Suppressor macrophage treated with lipopolysaccharide for 4 hours (primary cell): ENCODE measurements at places on chromosomes 2 and 18.
A peak's percentile ranks its signal among the peaks of the same experiment; 100 is the strongest.

DNA sequence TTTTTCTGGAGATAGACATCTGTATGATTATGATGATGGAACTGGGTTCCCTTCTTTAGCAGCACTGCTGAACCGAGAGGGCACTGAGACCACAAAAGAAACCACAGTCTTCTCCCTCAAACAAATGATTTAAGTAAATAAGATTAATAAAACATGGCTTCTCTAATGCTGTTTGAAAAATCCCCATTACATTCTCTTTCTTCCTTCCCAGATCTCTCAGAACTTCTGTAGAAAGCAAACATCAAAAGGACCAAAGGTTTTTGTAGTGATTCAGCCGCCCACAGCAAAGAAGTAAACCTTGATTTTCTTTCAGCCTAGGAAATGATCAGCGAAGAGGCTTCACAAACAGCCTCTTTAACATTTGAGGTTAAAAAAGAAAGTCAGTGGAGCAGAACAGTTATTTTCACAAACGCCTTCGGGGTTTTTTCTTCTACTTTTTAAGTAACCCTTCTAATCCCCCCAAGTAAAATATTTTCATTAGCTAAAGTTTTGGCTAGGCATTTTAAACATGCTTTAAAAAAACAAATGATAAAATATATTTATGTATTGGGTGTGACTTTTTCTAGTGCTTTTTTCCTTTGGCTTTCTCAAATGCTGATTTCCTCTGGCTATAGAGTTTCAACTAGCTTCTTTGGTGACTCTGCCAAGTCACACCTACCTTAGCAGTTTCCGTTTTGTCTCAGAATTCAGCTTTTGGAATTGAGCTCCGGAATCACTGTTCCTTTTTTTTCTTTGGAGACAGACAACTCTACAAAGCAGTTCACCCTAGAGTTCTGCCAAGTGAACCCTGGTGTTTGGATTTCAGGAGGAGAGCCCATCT is 89.6 kb downstream of the UPP2 start:
- no peak for DNase-seq

- DNase-seq = no peak
Measured at GRCh38 chr2:142951190-142952007, 73.9 kb downstream of the KYNU start.

DNA sequence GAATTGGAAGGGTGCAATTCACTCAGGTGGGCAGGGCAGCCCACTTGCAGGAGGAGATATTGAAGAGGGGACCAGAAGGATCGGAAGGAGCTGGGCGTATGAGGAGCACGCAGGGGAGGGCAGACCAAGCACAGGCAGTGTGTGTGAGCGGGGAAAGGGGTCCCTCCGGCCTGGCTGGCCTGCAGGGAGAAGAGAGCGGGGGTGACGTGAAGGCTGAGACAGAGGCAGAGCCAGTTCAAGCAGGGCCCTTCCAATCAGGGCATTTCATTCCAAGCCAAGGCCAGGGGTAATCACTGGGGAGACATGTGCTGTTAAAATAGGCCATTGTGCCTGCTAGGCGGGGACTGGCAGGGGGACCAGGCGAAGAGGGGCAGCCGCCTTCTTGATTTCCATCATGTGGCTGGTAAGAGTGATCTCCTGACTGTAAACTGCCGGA is 62.2 kb downstream of the ACKR3 start:
- no peak for DNase-seq

DNA sequence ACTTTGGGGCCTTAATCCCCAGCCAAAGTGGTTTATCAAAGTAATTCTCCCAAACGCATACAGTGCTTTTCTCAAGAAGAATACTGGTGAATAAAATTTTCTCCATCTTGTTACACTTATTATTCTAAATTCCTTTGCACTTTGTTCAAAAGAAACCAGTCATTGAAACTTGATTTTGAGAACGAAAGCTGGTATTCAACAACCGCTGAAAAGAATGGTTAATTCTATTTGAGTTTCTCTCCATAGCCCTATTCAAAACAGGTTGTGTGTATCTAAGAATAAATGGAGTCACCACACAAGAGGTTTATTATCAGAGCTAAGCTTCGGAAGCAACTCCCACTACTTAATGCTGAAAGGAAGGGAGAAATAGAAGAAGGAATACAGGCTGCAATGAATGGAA is 117.7 kb downstream of the C1D start:
- no peak for DNase-seq

DNA sequence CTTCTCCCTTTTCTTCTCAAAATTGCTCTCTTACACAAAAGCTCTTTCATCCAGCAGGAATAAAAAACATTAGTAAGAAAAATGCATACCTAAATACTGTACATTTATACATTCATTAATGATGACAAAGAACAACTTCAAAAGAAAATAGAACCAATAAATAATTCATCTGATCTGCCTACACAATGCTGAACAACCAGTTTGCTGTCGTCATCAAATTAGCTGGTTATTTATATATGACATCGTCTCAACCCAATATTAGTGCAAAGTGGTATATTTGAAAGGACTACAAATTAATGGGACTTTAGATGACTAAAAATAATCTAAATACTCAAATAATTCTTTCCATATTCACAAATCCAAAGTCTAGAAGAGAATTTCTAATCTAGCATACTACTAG is 24.8 kb upstream of the VIT start:
- no peak for DNase-seq

DNA sequence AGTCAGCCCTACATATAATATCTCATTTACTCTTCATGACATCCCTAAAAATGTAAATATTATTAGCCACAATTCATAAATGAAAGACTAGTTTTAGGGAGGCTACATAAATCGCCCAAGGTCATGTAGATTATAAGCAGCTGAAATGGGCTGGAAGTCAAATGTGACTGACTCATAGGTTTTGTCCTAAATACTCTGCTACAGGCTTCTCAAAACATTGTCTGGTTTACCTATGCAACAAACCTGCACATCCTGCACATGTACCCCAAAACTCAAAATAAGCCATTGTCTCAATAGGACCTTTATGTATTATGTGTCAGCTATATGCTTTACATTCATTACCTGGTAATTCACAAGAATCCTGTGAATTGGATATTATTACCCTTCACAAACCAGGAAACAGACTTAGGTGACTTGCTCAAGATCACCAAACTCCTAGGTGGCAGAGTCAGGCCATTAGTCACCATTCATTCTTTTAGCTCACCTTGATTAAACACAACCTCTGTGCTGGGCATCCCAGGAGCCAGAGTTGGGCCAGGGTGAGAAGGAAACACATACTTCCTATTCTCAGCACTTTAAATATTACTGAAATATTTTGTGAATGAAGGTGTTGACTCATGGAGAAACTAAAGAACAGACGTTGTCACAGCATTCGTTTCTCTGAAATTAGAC is 69.4 kb upstream of the CPO start:
- DNase-seq = no peak

- peak; percentile 60 for DNase-seq
Measured at GRCh38 chr18:48990481-48991318, 39.9 kb upstream of the SMAD7 start.

- DNase-seq = no peak
Measured at GRCh38 chr2:205297846-205298245, 384.5 kb upstream of the NRP2 start.

DNA sequence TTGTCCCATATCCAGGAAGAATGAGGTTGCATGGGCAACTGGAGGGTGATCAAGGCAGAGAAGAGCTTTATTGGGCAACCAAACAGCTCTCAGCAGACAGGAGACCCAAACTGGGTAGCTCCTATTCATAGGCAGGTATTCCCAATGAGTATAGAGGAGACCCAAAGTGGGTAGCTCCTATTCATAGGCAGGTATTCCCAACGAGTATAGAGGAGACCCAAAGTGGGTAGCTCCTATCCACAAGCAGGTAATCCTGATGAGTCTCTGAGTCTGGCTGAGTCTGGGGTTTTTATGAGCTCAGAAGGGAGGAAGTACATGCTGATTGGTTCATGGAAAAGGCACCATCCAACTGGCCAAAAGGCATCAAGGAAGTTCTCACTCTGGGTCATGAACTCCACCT is 5.3 kb upstream of the GORASP2 start:
- DNase-seq = no peak

DNA sequence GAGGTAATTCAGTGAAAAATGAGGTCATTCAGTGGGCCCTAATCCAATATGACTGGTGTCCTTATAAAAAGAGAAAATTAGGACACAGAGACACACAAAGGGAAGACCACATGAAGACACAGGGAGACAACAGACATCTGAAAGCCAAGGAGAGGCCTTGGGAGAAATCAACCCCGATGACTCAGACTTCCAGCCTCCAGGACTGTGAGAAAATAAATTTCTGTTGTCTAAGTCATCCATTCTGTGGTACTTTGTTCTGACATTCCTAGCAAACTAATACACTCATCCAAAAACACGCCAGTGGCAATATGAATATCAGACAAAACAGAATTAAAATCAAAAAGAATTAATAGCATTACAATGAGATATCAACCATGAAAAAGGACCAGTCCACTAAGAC is 303.7 kb downstream of the SS18 start:
- no peak for DNase-seq
